ENCODE measurements at places on chromosomes 4 and X.

- peaks cover 4% of the 10 kb centered on the region for H3K27me3 ChIP-seq
- H3K4me3 ChIP-seq, result no peak overlapping the region
- no peak overlapping the region for H3K27ac ChIP-seq
- no peaks in the 10 kb centered on the region for H3K4me1 ChIP-seq
- no peak for DNase-seq
- no peaks in the 10 kb centered on the region for H3K36me3 ChIP-seq
These were observed 198.9 kb downstream of the MID1IP1 start for GRCh38 chrX:38999967-39000745.

DNA sequence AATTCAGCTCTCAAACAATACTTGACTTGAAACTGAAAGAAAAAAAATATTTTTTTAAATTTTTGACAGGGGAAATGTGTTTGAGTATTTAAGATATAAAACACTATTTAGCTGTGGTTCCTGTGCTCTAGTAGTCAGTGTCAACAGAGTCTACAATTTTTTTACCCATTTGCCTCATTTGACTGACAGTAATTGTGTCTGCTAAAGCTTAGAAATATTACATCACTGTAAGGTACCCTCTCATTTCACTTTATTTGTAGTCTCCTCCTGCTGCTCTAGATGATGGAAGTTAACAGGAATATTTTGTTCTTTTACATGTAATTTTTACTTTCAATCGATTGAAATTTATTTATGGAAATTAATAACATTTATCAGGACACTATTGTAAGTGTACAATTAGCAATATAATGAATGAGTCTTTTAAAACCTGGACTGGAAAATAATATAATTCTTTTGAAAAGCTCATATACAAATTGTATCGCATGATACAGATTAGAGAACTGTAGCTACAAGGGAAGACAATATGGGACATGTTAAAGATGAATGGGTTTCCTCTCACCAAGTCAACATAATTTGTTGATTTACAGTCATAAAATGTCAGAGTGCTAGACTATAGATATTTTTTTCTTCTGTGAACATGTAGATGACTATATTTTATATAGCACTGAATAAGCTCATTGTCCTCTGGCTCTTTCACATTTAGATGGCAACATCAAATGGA, 1186.5 kb upstream of the ADGRL3 start:
- DNase-seq, result no peak
- H3K36me3 ChIP-seq, result no peaks in the 10 kb centered on the region
- no peak overlapping the region for H3K27ac ChIP-seq
- H3K27me3 ChIP-seq, result no peaks in the 10 kb centered on the region

DNA sequence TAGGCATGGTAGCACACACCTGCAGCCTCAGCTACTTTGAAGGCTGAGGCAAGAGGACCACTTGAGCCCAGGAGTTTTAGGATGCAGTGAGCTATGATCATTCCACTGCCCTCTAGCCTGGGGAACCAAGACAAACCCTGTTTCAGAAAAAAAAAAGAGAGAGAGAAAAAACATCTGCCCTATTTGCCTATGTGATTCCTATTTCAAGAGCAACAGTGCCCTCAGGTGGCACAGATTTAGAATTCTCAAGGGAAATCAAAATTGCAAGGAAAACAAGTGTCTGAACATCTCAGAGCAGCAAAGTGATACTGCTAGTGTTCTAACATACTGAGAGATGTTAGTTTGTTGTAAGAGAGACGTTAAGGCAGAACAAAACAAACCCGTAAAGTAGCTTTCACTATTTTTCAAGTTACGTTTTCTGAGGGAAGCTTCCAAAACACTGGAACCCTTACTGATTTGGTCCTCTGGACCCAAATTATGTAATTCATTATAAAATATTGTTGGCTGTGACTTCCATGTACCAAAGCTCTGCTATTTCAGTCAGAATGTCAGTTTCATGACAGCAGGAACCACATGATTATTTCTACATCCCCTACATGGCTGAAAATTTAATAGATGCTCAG, 7.9 kb downstream of the BDH2 start:
- no peak overlapping the region for H3K27ac ChIP-seq
- no peak for DNase-seq
- H3K4me3 ChIP-seq, result no peak overlapping the region
- peaks cover 2% of the 10 kb centered on the region for H3K4me1 ChIP-seq
- H3K36me3 ChIP-seq, result no peaks in the 10 kb centered on the region
- no peaks in the 10 kb centered on the region for H3K27me3 ChIP-seq

- H3K27me3 ChIP-seq, result no peaks in the 10 kb centered on the region
- no peaks in the 10 kb centered on the region for H3K36me3 ChIP-seq
- peaks cover under 1% of the 10 kb centered on the region for H3K4me1 ChIP-seq
These were observed 12.9 kb upstream of the WDR1 start for GRCh38 chr4:10129196-10130177.

GRCh38 chr4:116321471-116321870, 763.9 kb downstream of the TRAM1L1 start:
- H3K4me1 ChIP-seq, result no peaks in the 10 kb centered on the region
- no peaks in the 10 kb centered on the region for H3K36me3 ChIP-seq
- H3K27me3 ChIP-seq, result no peaks in the 10 kb centered on the region
- no peak overlapping the region for H3K27ac ChIP-seq
- H3K4me3 ChIP-seq, result no peak overlapping the region
- DNase-seq, result no peak

DNA sequence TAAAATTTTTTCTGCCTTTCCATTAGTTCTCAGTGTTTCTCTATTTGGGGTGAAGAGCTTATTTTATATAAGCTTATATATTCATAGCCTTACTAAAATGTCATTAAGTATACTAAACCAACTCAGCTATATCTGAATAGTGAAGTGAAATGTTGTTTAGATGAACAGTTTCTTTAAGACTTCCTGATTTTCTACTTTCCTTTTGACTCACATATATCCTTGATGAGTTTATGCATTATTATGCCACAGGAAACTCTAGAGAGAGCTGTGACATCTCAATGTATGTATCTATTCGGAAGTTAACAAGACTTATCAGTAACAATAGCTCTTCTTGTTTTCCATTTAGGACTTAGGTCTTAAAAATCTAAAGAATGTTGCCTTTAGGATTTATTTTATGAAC, 1491.8 kb upstream of the IGFBP7 start:
- H3K4me3 ChIP-seq, result no peak overlapping the region
- no peaks in the 10 kb centered on the region for H3K36me3 ChIP-seq
- DNase-seq, result no peak
- H3K27me3 ChIP-seq, result no peaks in the 10 kb centered on the region
- no peak overlapping the region for H3K27ac ChIP-seq

- H3K36me3 ChIP-seq, result no peaks in the 10 kb centered on the region
- no peak for DNase-seq
- H3K27ac ChIP-seq, result no peak overlapping the region
- no peak overlapping the region for H3K4me3 ChIP-seq
- no peaks in the 10 kb centered on the region for H3K27me3 ChIP-seq
- no peaks in the 10 kb centered on the region for H3K4me1 ChIP-seq
These were observed 281.0 kb upstream of the FAT1 start for GRCh38 chr4:187004628-187005027.

- H3K4me1 ChIP-seq, result peaks cover 11% of the 10 kb centered on the region
- no peak overlapping the region for H3K27ac ChIP-seq
- no peaks in the 10 kb centered on the region for H3K36me3 ChIP-seq
- peaks cover 22% of the 10 kb centered on the region for H3K27me3 ChIP-seq
- DNase-seq, result no peak
- H3K4me3 ChIP-seq, result no peak overlapping the region
These were observed 3.9 kb downstream of the PRSS12 start for GRCh38 chr4:118348886-118349285.

- no peak overlapping the region for H3K4me3 ChIP-seq
- no peaks in the 10 kb centered on the region for H3K27me3 ChIP-seq
- no peak for DNase-seq
- H3K36me3 ChIP-seq, result no peaks in the 10 kb centered on the region
- H3K4me1 ChIP-seq, result peaks cover 5% of the 10 kb centered on the region
- no peak overlapping the region for H3K27ac ChIP-seq
These were observed 26.9 kb downstream of the C4orf46 start for GRCh38 chr4:158644760-158645159.

DNA sequence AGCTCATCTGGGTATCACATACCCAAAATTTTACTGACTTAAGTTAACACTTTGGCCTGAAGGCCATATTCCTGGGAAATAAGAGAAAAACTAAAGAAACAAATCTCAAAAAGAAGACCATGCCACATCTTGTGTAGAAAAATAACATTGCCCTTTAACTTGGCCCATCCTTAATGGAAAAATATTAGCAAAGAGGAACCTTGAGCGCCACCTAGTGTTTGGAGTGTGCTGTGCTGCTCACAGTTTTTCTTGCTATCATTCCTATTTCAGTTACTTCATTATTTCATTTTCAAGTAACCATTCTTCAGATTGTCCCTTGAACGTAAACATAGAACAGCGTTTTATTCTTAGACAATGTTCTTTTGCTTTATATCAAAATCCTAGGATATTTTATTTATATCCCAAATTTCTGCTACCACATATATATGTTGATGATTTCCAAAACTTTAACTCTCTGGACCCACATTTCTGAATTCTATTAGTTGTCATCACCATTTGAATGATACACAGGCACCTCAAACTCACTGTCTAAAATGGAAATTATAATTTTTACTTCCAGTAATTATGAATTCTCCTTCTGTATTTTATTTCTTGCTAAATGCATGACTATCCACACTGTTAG, 999.0 kb upstream of the ADGRL3 start:
- H3K4me1 ChIP-seq, result no peaks in the 10 kb centered on the region
- no peaks in the 10 kb centered on the region for H3K27me3 ChIP-seq
- peak; percentile 31 for DNase-seq
- H3K36me3 ChIP-seq, result no peaks in the 10 kb centered on the region
- H3K4me3 ChIP-seq, result no peak overlapping the region

DNA sequence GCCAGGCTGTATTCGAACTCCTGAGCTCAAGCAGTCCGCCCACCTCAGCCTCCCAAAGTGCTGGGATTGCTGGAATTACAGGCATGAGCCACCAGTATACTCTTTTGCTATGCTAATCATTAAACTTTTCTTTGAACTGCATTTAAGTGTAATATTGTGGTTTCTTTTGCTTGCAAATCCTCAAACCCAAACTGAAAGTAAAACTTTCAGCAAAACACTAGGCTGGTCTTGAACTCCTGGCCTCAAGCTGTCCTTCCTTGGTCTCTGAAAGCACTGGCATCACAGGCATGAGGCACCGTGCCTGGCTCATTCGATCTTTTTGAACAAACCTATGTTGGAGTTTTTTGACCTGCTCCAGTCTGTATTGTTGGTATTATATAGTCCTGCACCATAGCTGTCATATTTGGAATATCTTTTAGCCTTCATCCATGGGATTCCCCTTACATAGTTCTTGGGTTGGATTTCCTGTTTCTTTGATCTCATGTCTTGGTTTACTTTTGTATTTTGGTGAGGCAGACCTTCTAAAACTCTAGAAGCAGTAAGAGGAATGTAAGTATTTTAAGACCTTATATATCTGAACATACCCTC, 34.1 kb downstream of the MOB1B start:
- H3K4me1 ChIP-seq, result no peaks in the 10 kb centered on the region
- no peaks in the 10 kb centered on the region for H3K27me3 ChIP-seq

- no peak overlapping the region for H3K27ac ChIP-seq
- no peak for DNase-seq
- H3K4me1 ChIP-seq, result no peaks in the 10 kb centered on the region
- no peak overlapping the region for H3K4me3 ChIP-seq
- no peaks in the 10 kb centered on the region for H3K27me3 ChIP-seq
These were observed 1620.4 kb downstream of the PCDH7 start for GRCh38 chr4:32340591-32340990.

- no peaks in the 10 kb centered on the region for H3K27me3 ChIP-seq
- H3K36me3 ChIP-seq, result no peaks in the 10 kb centered on the region
These were observed 98.0 kb upstream of the TBC1D9 start for GRCh38 chr4:140854168-140854567.

DNA sequence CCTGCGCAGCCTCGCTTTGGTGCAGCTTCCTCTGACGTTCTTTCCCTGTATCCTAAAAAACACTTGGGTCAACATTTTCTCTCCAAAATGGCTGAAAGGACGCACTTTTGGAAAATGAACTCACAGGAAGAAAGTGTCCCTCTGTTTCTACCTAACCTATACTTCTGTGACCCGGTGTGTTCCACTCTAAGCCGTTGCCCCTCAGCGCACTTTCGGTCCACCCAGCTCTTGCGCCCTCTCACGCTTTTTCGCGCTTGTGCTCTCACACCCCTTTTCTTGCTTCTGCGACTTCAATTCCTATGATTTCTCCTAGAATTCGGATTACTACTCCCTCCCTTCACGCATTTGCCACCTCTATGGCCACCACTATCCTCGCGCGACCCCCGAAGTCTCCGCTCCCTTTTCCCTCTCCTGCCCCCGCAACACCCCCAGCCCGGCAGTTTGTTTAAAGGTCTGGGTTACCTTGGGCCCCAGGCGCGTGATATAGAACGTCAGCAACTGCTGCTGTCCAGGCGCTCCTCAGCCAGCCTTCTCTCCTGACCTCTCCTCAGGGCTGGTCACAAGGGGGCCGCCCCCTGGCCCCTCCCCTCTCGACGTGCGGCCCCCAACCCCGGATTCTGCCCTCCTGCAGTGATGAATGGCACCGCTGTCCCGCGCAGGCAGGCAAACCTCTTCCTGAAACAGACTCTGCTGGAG, at the start of gene USP51:
Gene USP51, minus strand, starts transcription at position 535 of the 696 bp plus-strand sequence. CDS start 909 bp downstream, outside the sequence.
- peaks cover 8% of the 10 kb centered on the region for H3K4me1 ChIP-seq
- H3K4me3 ChIP-seq, result peak within 1 kb of the TSS; percentile 51
- peak; percentile 18 for DNase-seq
- H3K27ac ChIP-seq, result peak within 1 kb of the TSS; percentile 95
- no peaks in the 10 kb centered on the region for H3K36me3 ChIP-seq

DNA sequence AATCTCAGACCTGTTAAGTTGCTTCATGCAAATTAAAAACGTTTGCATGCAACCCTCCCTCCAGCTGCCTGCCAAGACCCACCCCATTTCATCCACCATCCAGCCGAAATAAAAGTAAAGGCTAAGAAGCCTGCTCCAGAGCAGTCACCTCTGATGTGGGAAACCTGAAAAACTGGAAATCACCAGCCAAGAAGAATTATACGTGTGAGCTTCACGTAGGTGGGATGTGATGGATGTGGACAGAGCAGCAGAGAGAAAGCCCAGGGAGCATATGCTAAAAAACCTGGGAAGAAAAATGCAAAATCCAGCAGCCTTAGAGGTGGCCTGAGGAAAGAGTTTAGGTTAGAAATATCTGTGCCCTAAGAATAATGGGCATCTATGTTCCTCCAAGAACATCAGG, 160.6 kb upstream of the STS start:
- no peak overlapping the region for H3K27ac ChIP-seq
- no peak for DNase-seq

DNA sequence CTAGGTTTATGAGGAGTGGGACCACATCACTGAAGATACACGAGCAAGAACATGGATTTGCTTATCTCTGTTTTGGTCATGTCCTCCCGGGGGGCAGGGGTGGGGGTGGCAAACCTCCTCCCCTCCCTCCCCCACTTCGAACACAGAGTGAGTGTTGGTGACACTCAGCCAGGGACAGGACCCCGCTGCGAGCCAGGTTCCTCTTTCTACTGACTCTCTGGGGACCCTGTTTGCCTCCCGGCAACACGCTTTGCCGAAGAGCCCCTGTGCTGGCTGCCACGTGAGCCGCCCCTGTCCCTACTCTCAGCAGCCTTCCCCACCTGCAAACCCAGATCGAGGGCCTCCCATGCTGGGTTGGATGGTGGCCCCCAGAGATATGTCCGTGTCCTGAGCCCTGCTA, 34.7 kb downstream of the P2RY8 start:
- no peaks in the 10 kb centered on the region for H3K4me1 ChIP-seq
- DNase-seq, result no peak
- H3K27me3 ChIP-seq, result no peaks in the 10 kb centered on the region
- no peak overlapping the region for H3K4me3 ChIP-seq
